ENCODE measurements at places on chromosomes 12 and 14.

DNA sequence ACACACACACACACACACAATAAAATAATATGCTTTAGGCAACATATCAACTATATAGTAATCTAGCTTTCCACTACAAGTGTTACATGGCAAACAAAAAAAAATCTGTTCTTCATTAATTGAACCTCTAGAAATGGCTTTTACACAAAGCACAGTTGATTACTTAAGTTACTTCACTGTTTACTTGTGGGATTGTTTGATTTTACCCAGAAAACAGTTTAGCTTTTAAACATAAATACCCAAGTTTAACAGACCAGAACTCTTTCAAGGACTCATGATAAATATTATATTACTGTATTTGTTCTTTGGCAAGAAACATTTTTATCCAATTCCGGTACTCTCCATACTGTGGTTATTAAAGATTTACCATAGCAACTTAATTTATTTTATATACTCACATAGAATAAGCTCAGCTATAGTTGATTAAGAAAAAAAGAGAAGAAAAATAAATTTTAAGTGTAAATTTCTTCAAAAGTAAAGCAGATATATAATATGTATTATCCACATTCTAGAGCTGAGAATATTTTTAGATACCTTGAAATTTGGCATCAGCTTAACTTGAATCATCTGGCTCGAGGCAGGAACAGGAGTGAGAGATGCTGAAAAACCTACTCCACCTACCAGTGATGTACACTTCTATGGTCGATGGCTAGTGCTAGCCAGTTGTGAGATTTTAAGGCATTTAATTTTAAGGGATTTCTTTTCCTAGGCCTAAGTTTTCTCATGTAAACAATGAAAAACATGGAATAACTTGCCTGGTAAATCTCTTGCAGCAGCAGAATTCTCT lies 126.0 kb downstream of the BTG1 start:
- no peak for DNase-seq

GRCh38 chr14:61621444-61621843 lies 73.9 kb upstream of the HIF1A start:
- no peak for DNase-seq

- DNase-seq: no peak
Observed at GRCh38 chr12:49223590-49224369, 34.9 kb upstream of the TUBA1A start.

DNA sequence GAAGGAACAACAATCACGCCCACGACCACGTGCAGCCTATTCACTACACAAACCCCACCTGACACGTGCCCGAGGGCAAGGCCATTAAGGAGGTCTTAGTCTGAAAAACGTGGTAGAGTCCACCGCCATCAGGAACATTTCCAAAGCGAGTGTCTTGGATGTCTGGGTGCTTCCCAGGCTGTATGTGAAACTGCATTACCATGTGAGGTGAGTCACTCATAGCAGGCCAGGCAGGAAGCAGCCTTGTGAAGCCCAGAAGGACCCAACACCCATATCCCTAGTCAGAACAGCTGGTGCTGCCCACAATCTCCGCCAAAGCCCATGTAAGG lies 3.3 kb upstream of the KRT79 start:
- no peak for DNase-seq

- DNase-seq: no peak
Observed at GRCh38 chr12:71749666-71750065, 5.0 kb upstream of the RAB21 start.

- DNase-seq: no peak
Observed at GRCh38 chr12:60205500-60205899, 609.7 kb downstream of the SLC16A7 start.

DNA sequence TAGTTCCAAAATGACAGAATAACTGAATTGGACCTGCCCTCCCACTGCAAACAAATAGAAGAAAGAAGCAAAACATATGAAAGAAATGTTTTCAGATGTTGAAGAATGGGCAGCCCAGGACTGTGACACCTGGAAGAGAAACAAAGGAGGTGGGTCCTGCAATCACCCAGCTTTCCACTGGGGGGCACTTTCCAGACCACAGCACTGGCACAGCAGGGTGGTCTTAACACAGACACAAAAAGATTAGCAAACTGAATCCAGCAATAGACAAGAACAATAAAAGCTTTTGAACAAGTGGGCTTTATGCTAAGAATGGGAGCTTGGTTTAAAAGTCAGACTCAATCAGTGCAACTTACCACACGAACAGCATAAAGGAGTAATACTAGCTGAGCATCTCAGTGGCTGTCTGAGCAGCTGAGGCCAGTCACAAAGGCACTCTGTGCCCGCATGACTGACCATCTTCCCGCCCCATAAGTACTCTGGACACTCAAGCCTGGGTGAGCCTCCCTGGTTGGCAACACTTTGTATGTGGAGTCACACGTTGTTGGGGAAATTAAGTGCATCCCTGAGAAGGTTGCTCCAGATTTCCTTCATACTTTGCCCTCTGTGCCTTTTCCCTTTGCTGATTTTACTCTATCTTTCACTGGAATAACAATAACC lies 27.7 kb downstream of the JKAMP start:
- DNase-seq: no peak

DNA sequence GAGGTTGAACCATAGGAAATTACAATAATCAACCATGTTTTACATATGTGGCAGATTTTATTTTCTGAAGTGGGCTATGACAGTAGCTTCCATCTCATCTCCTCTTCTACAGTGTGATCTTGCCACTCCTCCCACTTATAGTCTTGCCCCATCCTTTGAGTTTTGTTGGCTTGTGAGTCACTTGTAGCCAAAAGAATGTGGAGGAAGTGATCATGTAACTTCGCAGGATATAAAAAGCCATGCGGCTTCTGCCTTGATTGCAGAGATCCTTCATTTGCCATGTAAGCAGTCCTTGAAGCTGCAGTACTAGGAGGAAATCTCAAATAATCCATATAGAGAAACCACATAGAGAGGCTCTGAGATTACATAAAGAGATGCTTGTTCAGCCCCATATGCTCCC lies 13.7 kb upstream of the ZNF84 start:
- no peak for DNase-seq

GRCh38 chr12:26848156-26848825 lies 15.3 kb upstream of the ITPR2 start:
- no peak for DNase-seq

- DNase-seq: no peak
Observed at GRCh38 chr14:102028733-102029132, 58.1 kb downstream of the HSP90AA1 start.

DNA sequence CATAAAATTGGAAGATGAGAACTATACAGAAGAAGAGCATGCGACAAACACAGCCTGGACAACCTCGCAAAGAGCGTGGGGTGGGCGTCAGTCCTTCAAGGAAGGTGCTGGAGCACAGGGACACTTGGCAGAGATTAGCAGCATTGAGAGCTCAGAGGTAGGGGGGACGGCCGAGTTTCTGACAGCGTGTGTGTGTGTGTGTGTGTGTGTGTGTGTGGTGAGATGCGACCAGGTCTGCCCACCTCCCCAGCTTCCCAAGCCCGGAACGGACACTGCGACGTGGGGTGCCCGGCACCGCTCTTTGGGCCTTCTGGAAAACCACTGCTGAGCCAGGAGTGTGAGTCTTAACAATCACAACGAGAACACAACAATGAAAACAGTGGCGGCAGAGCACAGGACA lies 17.9 kb upstream of the FBXO21 start:
- DNase-seq: no peak

- DNase-seq: no peak
Observed at GRCh38 chr14:39034481-39035296, 68.3 kb downstream of the SEC23A start.

- DNase-seq: no peak
Observed at GRCh38 chr12:32482226-32482625, 82.9 kb downstream of the FGD4 start.

DNA sequence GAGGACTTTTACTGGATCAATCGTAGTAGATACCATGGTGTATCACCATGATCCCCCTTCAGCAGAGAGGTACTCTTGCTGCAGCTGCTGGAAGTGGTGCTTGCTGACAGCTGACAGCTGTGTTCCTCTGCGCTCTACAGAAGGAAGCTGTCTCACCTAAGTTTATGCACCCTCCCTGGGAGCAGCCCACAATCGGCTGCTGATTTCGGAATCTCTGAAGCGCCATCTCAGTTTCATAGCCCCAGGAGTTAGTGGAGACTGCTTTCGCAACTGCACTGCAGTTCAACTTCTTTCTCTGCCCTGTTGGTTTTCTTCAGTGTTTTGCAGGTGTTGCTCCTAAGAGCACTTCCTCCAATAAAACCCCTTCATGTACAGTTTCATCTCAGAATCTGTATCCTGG lies 237.9 kb downstream of the PAWR start:
- no peak for DNase-seq

DNA sequence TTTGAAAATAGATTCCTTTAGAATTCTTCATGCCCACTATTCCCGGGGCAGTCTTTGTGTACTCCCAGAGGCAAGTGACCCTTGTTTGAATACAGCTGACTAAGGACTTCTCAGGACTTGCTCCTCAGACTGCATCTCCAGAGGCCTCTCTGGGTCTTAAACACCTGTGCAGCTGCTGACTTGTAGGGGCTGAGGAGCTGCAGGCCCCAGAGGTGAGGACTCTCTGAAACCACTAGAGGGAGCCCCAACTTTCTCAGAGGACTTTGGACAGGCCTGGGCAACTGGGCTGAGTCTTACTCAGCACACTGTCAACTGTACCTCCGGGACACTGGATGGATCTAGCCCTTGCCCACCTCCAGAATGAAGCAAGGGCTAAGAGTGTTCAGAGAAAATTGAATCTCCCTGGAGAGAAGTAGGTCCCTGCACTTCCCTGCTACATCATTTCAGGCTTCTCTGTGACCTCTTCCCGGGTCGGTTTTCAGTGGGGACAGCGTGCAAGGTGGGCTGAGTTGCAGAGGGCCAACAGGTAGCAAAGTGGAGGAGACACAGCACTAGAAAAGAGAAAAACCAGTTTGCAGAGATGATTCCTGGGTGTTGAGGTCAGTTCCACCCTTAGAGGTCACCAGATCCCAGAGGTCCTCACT lies 164.6 kb downstream of the TMEM117 start:
- DNase-seq: peak; percentile 16

GRCh38 chr12:110566993-110567392 lies 16.1 kb downstream of the PPTC7 start:
- DNase-seq: no peak
